HFFc6 (cell line): ENCODE measurements at places on chromosomes 5 and 9.
A peak's percentile ranks its signal among the peaks of the same experiment; 100 is the strongest.

- no peaks in the 10 kb centered on the region for H3K4me1 ChIP-seq
- no peak overlapping the region for H3K4me3 ChIP-seq
- no peaks in the 10 kb centered on the region for H3K36me3 ChIP-seq
- peaks cover 34% of the 10 kb centered on the region for H3K27me3 ChIP-seq
- H3K27ac ChIP-seq = no peak overlapping the region
- no peak for DNase-seq
Measured at GRCh38 chr5:171632616-171633015, 153.0 kb upstream of the SMIM23 start.

GRCh38 chr9:882416-882924, 41.0 kb downstream of the DMRT1 start:
- DNase-seq = no peak
- peaks cover 14% of the 10 kb centered on the region for H3K27me3 ChIP-seq
- H3K4me1 ChIP-seq = no peaks in the 10 kb centered on the region
- H3K36me3 ChIP-seq = no peaks in the 10 kb centered on the region
- H3K27ac ChIP-seq = no peak overlapping the region

DNA sequence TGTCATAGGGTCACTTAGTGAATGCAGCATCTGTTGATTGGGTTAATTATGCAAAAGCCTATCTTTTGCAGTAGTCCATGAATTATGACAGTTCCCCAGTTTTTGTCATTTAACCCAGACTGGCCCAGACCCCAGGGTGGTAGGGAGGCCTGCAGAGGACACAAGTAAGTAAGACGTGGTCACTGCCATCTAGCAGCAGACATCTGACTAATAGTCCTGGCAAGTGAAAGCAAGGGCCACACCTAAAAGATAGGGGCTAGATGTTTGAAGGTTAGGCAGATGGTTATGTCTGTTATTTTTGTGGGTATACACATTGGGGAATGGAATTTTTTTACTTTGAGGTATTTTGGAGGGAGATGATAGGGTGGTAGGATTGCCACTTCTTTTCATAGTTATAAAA, 48.0 kb downstream of the RAB14 start:
- H3K4me3 ChIP-seq = no peak overlapping the region
- no peak for DNase-seq
- no peak overlapping the region for H3K27ac ChIP-seq
- H3K27me3 ChIP-seq = no peaks in the 10 kb centered on the region
- peaks cover 39% of the 10 kb centered on the region for H3K4me1 ChIP-seq
- H3K36me3 ChIP-seq = peaks cover 28% of the 10 kb centered on the region

DNA sequence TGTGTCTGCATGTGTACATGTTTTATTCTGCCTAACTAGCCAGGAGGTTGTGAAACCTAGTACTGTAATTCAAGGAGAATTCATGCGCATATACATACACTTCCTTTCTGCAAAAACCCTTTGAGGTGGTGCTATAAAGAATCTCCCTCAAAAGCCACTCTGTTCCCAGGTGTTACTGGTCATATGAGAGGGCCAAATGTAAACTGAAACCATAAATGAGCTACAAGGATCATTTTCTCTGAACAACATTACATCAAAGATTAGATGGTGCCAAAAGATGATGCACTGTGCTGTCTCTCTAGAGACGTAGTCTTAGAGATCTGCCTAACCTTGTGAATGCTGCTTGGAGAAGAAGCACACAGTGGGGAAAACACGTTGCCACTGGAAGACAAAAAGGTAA, 15.7 kb downstream of the NREP start:
- no peaks in the 10 kb centered on the region for H3K36me3 ChIP-seq
- H3K4me3 ChIP-seq = peak overlapping the region; percentile 79; the same call in 1 of the 2 replicates
- H3K4me1 ChIP-seq = peaks cover 91% of the 10 kb centered on the region

- H3K4me1 ChIP-seq = peaks cover 90% of the 10 kb centered on the region
- H3K27me3 ChIP-seq = peaks cover 3% of the 10 kb centered on the region; the same call in 1 of the 2 replicates
- H3K4me3 ChIP-seq = peak overlapping the region; percentile 74
- H3K36me3 ChIP-seq = peaks cover 36% of the 10 kb centered on the region
- H3K27ac ChIP-seq = peak overlapping the region; percentile 83
Measured at GRCh38 chr5:14172149-14172795, 29.1 kb downstream of the TRIO start.

- no peak for DNase-seq
- H3K4me1 ChIP-seq = peaks cover 30% of the 10 kb centered on the region
- no peak overlapping the region for H3K27ac ChIP-seq
Measured at GRCh38 chr9:122109035-122109813, 16.1 kb upstream of the TTLL11 start.

- no peak for DNase-seq
- no peak overlapping the region for H3K4me3 ChIP-seq
- H3K27ac ChIP-seq = no peak overlapping the region
- peaks cover 5% of the 10 kb centered on the region; the same call in 1 of the 2 replicates for H3K36me3 ChIP-seq
- no peaks in the 10 kb centered on the region; the same call in 1 of the 2 replicates for H3K27me3 ChIP-seq
Measured at GRCh38 chr9:119164716-119165115, 204.5 kb downstream of the BRINP1 start.

DNA sequence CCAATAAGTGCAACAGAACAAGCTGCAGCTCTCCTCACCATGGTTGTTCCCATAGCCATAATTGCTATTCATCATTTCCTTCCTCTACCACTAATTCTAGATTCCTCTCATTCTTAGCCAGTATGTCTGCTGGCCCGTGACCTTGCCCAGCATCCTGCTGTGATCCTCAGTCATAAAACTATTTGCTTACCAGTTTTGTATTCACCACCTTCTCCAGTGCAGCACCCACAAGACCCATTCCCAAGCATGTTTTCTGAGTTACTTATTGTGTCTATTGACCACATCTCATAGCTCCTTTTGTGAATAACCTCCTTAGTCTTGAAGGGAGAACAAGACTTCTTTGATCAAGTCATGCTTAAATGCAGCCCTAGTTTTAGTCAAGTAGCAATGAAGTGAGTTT, 488.0 kb upstream of the CTNND2 start:
- H3K4me3 ChIP-seq = no peak overlapping the region
- H3K4me1 ChIP-seq = no peaks in the 10 kb centered on the region
- H3K27me3 ChIP-seq = no peaks in the 10 kb centered on the region
- DNase-seq = no peak
- no peak overlapping the region for H3K27ac ChIP-seq

DNA sequence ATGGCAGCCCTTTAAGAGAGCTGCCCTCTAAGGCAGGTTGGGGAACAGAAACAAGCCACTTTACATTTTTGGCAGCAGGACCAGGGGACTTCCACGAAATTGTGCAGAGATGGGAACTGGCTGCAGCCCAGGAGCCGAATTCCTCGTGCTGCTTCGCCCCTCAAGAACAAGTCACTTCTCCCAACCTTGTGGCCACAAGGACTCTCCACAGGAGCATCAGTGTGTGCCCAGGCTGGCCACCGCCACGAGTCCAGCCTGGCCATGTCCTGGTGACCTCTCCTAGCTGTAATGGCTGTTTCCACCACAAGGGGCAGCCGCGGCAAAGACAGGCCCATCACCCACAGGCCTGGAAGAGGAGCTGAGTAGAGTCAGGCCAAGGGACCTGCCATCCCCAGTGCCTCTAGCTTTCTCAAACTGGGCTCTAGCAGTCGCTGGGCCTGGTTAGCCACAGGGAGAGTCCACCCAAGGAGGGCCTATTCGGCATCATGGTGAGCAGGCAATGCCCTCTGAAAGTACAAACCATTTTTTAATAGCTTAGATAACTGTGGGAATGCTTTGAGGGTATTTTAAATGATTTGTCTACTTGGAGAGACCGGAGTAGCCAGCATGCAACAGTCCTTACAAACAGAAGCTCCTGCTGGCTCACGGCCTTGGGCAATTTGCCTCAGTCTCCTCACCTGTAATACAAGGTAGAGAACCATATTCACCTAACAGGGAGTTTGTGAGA, 129.0 kb downstream of the COL23A1 start:
- H3K4me1 ChIP-seq = no peaks in the 10 kb centered on the region
- H3K36me3 ChIP-seq = no peaks in the 10 kb centered on the region
- H3K27me3 ChIP-seq = peaks cover 10% of the 10 kb centered on the region
- H3K27ac ChIP-seq = no peak overlapping the region
- DNase-seq = no peak

GRCh38 chr5:58156973-58157701, 302.7 kb downstream of the PLK2 start:
- H3K27me3 ChIP-seq = no peaks in the 10 kb centered on the region; the same call in none of the 2 replicates
- no peaks in the 10 kb centered on the region for H3K36me3 ChIP-seq
- H3K4me3 ChIP-seq = no peak overlapping the region; the same call in 1 of the 2 replicates

GRCh38 chr5:111762895-111763294, 5.9 kb upstream of the NREP start:
- no peaks in the 10 kb centered on the region for H3K27me3 ChIP-seq
- no peak overlapping the region for H3K27ac ChIP-seq
- peaks cover 19% of the 10 kb centered on the region for H3K4me1 ChIP-seq
- no peak overlapping the region for H3K4me3 ChIP-seq
- H3K36me3 ChIP-seq = no peaks in the 10 kb centered on the region

GRCh38 chr5:78633700-78634099, 14.9 kb downstream of the LHFPL2 start:
- peaks cover 30% of the 10 kb centered on the region for H3K36me3 ChIP-seq
- H3K4me3 ChIP-seq = no peak overlapping the region
- DNase-seq = no peak
- no peak overlapping the region for H3K27ac ChIP-seq
- peaks cover 42% of the 10 kb centered on the region for H3K4me1 ChIP-seq

DNA sequence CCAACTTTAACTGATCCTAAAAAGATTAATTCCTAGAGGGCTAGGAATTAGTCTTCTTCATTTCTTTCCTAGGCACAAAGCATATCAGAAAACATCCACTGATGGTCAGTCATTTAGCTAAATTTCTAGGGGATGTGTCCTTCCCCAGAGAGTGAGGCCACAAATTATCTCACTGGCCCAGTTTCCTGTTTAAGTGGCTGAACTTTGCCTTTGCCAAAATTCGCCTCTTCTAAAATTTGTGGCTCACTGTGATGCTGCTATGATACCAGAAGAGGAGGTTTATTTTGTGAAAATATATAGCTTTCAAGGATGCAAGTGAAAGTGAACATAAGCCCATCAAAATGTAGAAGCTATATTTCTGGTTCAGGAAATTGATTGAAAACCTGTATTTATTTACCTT, 98.1 kb upstream of the FER start:
- H3K36me3 ChIP-seq = no peaks in the 10 kb centered on the region
- DNase-seq = no peak
- no peak overlapping the region for H3K27ac ChIP-seq
- H3K4me1 ChIP-seq = peaks cover 27% of the 10 kb centered on the region; the same call in 1 of the 2 replicates
- peaks cover 2% of the 10 kb centered on the region for H3K27me3 ChIP-seq

DNA sequence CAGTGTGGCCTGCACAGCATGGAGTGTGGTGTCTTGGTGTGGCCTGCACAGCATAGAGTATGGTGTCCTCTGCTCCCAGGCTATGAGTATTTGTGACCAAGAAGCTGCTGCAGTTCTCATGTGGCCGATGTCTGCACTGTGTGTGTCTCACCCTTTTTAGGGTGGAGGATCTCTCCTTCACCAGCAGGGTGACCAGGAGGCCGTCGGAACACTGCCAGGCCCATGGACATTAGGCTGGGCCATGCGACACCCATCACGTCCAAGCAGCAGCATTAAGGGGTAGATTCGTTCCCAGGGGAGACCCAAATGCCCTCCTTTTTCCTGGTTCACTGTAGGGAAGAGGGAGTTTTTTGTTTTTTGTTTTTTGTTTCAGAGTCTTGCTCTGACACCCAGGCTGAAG, 115.3 kb upstream of the SPIN1 start:
- DNase-seq = no peak
- H3K36me3 ChIP-seq = peaks cover 7% of the 10 kb centered on the region
- no peak overlapping the region for H3K27ac ChIP-seq
- H3K4me3 ChIP-seq = no peak overlapping the region

GRCh38 chr5:156042726-156043125, 284.2 kb upstream of the SGCD start:
- H3K4me3 ChIP-seq = no peak overlapping the region
- no peaks in the 10 kb centered on the region for H3K36me3 ChIP-seq
- H3K27ac ChIP-seq = no peak overlapping the region
- no peak for DNase-seq

DNA sequence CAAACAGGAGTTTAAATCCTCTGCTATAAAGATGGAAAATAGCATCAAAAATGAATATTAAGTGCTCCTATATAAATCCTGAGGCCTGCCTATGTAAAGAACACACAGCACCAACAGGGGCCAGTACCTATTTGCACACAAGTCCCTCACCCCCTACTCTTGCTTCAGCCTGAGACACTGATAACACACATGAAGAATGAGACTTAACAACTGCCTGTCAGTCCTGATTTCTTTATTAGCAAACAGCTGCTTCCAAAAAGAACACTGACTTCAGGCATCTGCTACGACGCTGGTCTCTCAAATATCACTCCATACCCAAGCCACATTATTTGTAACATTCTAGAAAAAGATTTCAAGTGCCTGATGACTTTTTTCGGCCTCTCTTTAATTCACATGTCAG, 55.5 kb downstream of the MYO10 start:
- peak overlapping the region; percentile 39 for H3K27ac ChIP-seq
- no peak for DNase-seq
- H3K27me3 ChIP-seq = no peaks in the 10 kb centered on the region
- H3K36me3 ChIP-seq = peaks cover 18% of the 10 kb centered on the region
- peaks cover 79% of the 10 kb centered on the region for H3K4me1 ChIP-seq

DNA sequence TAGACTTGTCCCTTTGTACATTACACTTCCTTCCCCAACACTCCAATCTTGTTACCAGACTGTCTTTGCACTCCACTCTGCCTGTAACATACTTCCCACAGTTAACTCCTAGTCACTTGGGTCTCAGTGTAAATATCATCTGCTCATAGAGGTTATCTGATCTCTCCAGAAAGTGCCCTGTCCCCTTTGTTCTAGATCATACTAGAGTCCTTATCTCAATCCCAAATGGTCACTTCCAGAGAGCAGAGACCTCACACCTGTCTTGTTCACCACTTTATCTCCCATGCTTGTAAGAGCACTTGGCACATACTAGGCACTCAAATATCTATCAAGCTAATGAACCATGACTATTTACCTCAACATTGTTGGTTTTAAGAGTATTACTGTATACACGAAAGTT, 30.4 kb downstream of the SETX start:
- peaks cover 3% of the 10 kb centered on the region; the same call in 1 of the 2 replicates for H3K27me3 ChIP-seq
- peaks cover 8% of the 10 kb centered on the region for H3K4me1 ChIP-seq
- no peak overlapping the region for H3K4me3 ChIP-seq
- peaks cover 58% of the 10 kb centered on the region for H3K36me3 ChIP-seq
- DNase-seq = no peak
- H3K27ac ChIP-seq = no peak overlapping the region

DNA sequence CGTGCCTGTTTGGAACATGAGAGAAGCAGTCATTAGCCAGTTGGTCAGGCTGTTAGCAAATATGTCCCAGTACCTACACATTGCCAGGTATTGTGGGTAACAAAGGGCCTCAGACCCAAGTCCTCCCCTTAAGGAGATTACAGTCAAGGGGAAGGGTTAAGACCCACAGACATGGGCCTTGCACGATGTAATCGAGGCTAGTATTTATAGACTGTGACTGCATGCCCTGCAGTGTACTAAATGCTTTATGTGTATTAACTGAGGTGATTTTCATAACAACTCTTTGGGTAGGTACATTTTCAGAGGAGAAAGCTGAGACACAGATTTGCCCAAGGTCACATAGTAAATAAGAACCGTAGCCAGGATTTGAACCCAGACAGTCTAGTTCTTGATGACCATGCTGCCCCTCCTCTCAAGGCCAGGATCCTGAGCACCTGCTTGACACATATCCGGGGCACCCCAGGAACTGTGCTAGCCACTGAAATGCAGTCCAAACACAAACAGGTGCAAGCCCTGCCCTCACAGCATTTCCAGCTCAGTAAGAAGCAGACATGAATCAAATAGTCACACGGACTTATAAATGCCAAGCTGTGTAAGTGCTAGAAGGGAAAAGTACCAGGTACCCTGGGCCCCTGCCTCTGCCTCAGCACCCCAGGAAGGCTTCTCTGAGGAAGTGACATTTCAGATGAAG, 32.0 kb upstream of the GRPEL2 start:
- H3K36me3 ChIP-seq = no peaks in the 10 kb centered on the region
- no peaks in the 10 kb centered on the region; the same call in 1 of the 2 replicates for H3K27me3 ChIP-seq
- no peak overlapping the region for H3K27ac ChIP-seq
- H3K4me3 ChIP-seq = no peak overlapping the region
